ENCODE measurements at places on chromosomes 7 and 10.

DNA sequence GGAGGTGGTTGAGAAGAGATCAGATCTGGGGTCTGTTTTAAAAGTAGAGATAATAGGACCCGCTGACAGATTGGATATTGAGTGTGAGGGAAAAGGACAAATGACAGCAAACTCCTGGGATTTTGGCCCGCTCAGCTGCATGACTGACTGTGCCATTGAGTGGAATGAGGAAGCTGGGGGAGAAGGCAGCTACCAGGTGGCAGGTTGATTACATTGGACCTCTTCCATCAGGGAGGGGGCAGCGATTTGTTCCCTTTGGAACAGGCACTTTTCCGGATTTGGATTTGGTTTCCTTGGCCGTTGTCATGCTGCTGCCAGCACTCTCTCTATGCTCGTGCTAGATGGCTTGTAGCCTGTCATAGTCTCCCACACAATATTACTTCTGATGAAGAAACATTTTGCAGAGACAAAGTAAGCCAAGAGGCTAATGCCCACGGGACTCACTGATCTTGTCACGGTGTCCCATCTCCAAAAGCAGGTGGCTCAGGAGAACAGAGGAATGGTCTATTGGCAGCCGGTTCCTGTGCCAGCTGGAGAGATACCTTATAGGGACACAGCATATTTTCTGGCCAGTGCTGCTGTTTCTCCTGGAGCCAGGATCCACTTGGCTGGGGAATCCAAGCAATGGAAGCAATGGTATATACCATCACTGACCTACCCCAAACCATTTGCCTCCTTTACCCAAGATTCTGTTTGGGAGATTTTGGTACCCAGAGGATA, 69.1 kb upstream of the WAC start:
- no peak for DNase-seq
- no peak overlapping the region for H3K27ac ChIP-seq
- H3K36me3 ChIP-seq = no peaks in the 10 kb centered on the region
- H3K4me3 ChIP-seq = no peak overlapping the region
- no peaks in the 10 kb centered on the region for H3K27me3 ChIP-seq

DNA sequence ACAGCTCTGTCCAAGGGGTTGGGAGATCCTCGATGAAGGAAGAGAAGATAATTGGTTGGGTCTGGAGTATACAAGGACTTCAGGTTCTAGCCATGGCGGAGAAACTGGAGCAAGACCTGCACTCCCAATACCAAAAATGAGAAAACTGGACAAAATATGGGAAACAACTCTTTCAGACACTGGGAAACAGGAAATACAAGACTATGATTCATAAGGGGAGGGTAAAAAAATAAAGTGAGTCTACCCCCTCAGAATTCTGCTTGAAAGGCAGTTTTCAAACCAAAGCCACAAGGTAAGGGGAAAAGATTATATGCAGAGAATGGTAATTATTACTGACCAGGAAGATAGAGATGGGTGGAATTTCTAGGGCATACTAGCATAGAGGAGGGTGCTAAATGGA, 10.2 kb upstream of the SEC61G start:
- no peaks in the 10 kb centered on the region for H3K27me3 ChIP-seq
- no peak overlapping the region for H3K4me3 ChIP-seq
- no peaks in the 10 kb centered on the region for H3K4me1 ChIP-seq
- H3K27ac ChIP-seq = no peak overlapping the region
- no peak for DNase-seq

DNA sequence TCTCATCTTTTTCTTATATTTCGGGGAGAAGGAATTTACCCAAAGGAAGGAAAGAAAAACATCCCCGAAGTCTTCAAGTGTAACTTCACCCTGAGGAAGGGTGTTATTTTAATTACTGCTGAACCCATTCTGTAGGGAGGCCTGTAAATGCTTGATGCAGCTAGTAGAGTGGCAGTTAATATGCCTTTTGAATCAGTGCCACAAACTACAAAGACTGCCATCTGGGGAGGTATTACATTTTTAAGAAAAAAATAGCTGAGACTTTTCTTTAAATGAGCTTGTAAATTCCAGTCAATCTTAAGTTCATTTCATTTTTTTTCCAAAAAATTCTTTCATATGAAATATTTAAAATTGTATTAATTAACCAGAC, 233.1 kb upstream of the FERD3L start:
- H3K27ac ChIP-seq = no peak overlapping the region
- H3K4me3 ChIP-seq = no peak overlapping the region
- H3K36me3 ChIP-seq = no peaks in the 10 kb centered on the region
- H3K4me1 ChIP-seq = no peaks in the 10 kb centered on the region
- no peak for DNase-seq
- H3K27me3 ChIP-seq = no peaks in the 10 kb centered on the region

- no peak overlapping the region for H3K4me3 ChIP-seq
- no peaks in the 10 kb centered on the region for H3K36me3 ChIP-seq
- H3K27me3 ChIP-seq = no peaks in the 10 kb centered on the region
- peaks cover 16% of the 10 kb centered on the region for H3K4me1 ChIP-seq
These were observed 2.4 kb downstream of the PWWP2B start for GRCh38 chr10:132399117-132400035.

- no peaks in the 10 kb centered on the region for H3K36me3 ChIP-seq
- no peak overlapping the region for H3K4me3 ChIP-seq
- H3K4me1 ChIP-seq = no peaks in the 10 kb centered on the region
- no peak for DNase-seq
These were observed 196.6 kb downstream of the DIP2C start for GRCh38 chr10:492836-493235.

DNA sequence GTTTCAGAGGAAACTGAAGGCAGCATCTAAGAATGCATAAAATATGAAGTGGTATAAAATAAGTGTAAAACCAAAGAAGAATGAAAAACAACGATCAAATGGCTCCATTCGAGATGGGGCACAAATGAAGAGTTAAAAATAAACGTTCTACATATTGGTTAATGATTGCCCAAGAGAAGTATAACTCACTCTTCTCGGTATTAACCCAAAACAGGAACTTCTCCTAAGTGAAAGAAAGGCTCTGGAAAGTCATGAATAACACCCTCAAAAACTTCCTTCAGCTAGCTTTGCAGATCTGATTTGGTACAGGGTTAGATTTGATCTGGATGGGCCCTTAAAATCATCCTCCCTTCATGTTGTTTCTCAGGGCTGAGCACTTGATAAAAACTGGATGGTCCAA, 94.3 kb upstream of the ADO start:
- no peaks in the 10 kb centered on the region for H3K36me3 ChIP-seq
- no peaks in the 10 kb centered on the region for H3K4me1 ChIP-seq
- no peak overlapping the region for H3K4me3 ChIP-seq
- no peaks in the 10 kb centered on the region for H3K27me3 ChIP-seq

DNA sequence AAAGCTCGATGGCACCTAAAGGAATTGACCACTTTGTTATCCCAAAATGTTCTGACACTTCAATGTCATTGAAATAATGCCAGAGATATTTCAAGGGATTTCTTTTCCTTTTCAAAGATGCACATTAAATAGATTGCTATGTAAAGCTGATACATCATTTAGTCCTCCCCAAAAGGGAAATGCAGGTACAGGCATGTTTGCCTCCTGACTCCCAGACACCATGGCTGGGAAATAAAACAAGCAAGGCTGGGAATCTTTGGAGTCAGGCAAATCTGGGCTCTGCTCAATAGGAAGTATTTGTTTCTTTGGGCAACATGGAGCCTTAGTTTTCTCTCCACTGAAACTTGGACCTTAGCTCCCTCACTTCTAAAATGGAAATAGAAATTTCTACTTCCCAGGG, 230.8 kb upstream of the LRRTM3 start:
- no peak for DNase-seq
- H3K4me3 ChIP-seq = no peak overlapping the region
- H3K4me1 ChIP-seq = no peaks in the 10 kb centered on the region
- no peaks in the 10 kb centered on the region for H3K27me3 ChIP-seq
- no peak overlapping the region for H3K27ac ChIP-seq

DNA sequence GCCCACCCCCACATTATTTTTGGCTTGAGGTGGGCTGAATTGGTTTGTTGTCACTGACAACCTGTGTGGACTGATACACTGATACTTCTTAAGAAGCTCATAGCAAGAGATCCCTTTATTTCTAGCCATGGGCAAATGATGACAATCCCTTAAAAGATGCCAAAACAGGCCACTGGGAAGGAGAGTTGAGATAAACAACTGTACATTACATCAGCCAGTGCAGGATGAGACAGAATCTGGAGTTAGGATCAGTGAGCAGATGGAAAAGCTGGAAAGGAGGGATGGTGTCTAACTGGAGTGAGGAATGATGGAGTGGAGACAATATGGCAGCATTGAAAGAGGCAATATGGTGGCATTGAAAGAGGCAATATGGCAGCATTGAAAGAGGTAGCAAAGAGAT, 195.9 kb upstream of the LYZL2 start:
- no peaks in the 10 kb centered on the region for H3K4me1 ChIP-seq
- no peak for DNase-seq
- no peaks in the 10 kb centered on the region for H3K27me3 ChIP-seq
- no peak overlapping the region for H3K4me3 ChIP-seq

DNA sequence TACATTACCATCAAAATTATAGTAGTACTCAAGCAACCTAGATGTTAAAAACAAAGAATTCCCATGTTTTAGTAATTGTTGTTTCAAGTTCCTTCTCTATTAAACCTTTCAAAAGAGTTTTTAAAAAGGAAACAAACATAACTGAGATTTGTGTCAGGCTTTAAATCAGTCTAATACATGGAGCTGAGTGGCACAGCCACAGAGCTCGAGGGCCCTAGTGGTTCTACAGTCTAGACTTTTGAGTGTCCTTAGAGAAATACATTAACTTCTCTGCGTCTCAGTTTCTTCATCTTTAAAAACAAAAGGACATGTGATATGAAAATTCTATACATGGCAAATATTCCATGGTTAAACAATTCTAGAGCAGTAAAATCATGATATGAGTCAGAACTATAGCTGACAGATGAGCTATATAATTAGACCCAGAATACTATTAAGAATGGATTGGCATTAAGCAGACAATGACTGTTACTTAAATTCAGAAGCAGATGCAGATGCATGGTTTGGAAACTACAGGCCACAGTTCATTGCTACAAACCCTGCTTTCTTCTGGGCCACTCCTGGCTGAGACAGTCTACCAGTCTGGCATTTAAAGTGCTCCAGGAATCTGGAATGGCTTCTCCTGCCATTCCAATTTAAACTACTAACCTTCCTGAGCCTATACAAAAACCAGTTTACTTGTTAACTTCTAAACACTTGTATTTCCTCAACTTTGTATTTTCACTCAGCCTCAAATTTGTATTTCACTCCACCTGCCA, 77.4 kb downstream of the EPC1 start:
- no peaks in the 10 kb centered on the region for H3K4me1 ChIP-seq
- DNase-seq = no peak

GRCh38 chr10:124222988-124223710, 129.8 kb upstream of the CHST15 start:
- peaks cover 13% of the 10 kb centered on the region for H3K4me1 ChIP-seq
- no peak for DNase-seq
- H3K4me3 ChIP-seq = no peak overlapping the region
- no peaks in the 10 kb centered on the region for H3K27me3 ChIP-seq

GRCh38 chr10:91032611-91033206, 111.8 kb upstream of the ANKRD1 start:
- no peak overlapping the region for H3K27ac ChIP-seq
- no peaks in the 10 kb centered on the region for H3K36me3 ChIP-seq
- DNase-seq = no peak

- H3K27ac ChIP-seq = no peak overlapping the region
- H3K36me3 ChIP-seq = no peaks in the 10 kb centered on the region
- H3K4me1 ChIP-seq = no peaks in the 10 kb centered on the region
- no peak for DNase-seq
These were observed 69.9 kb downstream of the FOXL3 start for GRCh38 chr7:359766-360361.

DNA sequence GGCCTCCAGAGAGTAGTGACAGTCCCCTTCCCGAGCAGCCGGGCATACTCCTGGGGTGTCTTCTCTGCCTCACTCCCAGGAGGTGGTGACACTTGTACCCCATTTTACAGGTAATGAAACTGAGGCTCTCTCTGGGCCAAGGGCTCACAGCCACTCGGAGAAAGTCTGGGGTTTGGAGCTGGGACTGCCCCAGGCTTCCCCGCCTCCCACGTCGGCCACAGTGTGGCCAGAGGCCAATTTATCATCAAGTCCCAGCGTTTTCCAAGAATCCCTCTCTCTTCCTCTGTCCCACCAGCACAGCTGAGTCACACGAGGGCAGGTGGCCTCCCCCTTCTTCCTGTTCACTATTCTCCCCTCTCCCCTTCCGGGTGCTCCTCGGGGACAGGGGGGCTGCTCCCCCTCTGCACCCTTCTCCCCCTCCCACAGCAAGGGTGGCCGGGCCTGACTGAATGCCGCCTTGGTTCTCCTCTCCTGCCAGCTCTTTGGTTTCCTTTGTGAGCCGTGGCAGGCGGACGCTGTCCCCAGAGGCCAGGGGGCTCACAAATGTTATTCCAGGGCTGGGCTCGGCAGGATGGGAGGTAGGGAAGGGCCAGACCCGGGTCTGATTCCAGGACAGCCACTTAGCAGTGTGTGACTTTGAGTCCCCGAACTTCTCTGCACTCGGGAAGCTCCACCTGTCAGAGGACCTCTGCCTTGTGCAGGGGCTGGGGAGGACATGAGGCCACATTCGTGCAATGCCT, 17.7 kb downstream of the CLIP2 start:
- no peak for DNase-seq
- no peaks in the 10 kb centered on the region for H3K27me3 ChIP-seq
- H3K27ac ChIP-seq = peak overlapping the region; percentile 25
- H3K36me3 ChIP-seq = no peaks in the 10 kb centered on the region

- H3K36me3 ChIP-seq = no peaks in the 10 kb centered on the region
- H3K27ac ChIP-seq = peak overlapping the region; percentile 82
These were observed 121.8 kb upstream of the AFAP1L2 start for GRCh38 chr10:114526126-114526503.

- H3K4me1 ChIP-seq = no peaks in the 10 kb centered on the region
- H3K27ac ChIP-seq = no peak overlapping the region
These were observed 226.8 kb downstream of the PRPF18 start for GRCh38 chr10:13813550-13813949.
